ENCODE measurements at places on chromosomes 2 and 18.
A peak's percentile ranks its signal among the peaks of the same experiment; 100 is the strongest.

DNA sequence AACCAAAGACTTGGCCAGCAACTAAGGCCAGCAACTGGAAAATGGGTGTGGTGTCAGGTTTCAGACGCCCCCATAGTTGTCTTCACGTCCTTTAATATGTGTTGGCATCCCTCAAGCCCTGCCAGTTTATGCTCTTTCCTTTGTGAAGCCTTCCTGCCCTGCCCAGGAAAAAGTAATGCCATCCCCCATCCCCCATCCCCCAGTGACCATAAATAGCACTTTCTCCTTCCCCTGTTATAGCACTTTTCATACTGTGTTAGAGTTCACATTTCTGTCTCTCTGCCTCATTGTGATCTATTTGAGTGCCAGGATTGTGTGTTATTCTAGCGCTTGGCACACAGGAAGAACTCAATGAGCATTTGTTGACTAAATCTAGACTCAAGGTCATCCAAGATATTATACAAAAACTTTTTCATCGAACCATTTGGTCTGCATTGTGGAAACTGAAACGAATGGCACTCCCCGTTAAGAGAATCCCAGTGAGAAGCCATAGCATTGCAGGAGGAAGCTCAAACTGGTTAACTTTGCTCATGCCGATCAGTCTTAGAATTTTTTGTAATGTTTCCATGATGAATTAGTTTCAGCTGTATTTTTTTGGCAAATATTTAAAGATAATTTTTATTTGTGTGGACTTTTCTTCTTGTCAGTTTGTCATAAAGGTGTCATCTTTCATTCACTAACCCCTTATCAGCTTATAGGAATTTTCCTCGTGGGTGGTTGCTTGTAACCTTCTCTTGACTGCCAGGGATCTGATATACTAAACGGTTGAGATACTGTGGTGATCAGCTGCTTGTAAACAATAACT lies 15.7 kb downstream of the CRIM1 start:
- DNase-seq: peak; percentile 38

- peak; percentile 78 for DNase-seq
Measured at GRCh38 chr18:36441426-36442240, 144.1 kb downstream of the FHOD3 start.

- DNase-seq: no peak
Measured at GRCh38 chr2:66498289-66498975, 63.5 kb downstream of the MEIS1 start.

GRCh38 chr2:207221731-207222130 lies 56.0 kb upstream of the KLF7 start:
- no peak for DNase-seq

GRCh38 chr18:55351980-55352714 lies 235.8 kb downstream of the TCF4 start:
- DNase-seq: no peak

DNA sequence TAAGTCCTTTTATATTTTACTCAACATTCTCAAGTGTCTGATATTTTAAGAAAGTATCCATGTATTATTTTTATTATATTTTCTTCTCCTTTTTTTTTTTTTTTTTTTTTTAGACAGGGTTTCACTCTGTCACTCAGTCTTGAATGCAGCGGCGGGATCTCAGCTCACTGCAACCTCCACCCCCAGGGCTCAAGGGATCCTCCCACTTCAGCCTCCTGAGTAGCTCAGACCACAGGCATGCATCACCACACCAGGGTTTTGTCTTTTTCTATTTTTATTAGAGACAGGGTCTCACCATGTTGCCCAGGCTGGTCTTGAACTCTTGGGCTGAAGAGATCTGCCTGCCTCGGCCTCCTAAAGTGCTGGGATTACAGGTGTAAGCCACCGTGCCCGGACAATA lies 212.1 kb downstream of the TCF4 start:
- no peak for DNase-seq

- no peak for DNase-seq
Measured at GRCh38 chr18:48140731-48141130, 210.3 kb upstream of the SMAD2 start.

DNA sequence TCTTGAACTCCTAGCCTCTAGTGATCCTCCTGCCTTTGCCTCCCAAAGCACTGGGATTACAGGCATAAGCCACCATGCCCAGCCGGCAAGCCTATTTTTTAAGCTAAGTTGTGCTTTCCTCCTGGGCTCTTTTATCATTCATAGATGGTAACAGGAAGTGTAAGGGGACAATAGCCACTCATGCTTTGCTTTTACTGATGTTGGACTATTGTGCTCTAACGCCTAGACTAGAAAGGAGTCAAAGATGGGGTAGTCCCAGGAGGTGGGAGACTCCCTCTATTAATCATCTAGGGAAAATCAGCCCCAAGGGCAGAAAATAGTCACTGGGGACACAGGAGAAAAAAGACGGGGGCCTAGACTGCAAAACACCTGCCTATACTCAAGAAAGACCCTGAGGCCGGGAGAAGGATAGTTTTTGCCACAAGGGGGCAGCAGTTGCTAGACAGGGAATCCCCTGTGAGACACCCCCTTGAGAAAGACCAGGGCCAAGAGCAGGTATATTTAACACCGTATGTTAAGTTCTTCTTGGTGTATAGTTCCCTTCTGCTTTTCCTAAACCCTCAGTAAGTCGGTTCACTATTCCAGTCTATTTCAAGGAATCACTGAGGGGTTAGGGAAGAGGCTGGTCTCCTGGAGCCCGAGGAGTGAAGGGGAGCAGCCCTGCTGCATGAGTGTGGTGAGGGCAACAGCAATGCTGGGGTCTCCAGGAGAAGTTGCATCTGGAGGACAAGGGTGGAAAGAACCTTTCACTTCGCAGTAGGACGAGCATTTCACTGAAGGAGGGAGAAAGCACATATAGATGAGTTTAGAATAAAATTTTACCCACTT lies 2.1 kb upstream of the CXCR1 start:
- DNase-seq: no peak

DNA sequence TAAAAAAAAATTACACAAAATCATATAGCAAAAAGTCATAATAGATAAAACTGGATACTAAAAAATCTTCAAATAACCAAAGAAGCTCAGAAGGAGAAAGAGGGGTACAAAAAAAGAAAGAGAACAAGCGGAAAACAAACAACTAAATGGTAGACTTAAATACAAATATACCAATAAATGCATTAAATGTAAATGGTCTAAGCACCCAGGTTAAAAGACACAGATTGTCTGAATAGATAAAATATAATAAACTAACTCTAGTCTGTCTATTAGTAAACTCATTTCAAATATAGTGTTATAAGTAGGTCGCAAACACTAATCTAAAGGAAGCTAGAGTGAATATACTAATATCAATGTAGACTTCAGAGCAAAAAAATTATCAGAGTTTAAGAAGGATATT lies 357.4 kb downstream of the METTL4 start:
- DNase-seq: no peak

GRCh38 chr2:156541706-156542105 lies 105.5 kb downstream of the GPD2 start:
- no peak for DNase-seq

DNA sequence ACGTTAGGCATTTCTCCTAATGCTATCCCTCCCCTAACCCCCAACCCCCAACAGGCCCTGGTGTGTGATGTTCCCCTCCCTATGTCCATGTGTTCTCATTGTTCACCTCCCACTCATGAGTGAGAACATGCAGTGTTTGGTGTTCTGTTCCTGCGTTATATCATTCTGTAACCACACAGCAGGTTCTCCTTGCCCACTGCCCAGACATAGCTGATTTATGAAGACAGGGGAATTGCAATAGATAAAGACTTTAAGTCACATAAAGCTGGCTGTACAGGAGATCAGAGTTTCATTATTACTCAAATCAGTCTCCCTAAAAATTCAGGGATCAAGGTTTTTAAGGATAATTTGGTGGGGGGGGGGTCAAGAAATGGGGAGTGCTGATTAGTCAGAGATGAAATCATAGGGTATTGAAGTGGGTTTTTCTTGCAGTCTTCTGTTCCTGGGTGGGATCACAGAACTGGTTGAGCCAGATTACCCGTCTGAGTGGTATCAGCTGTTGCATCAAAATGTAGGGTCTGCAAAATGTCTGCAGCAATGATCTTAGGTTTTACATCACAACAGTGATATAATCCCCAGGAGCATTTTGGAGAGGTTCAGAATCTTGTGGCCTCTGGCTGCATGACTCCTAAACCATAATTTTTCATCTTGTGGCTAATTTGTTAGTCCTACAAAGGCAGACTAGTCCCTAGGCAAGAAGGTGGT lies 392.1 kb upstream of the KCNJ3 start:
- DNase-seq: no peak

GRCh38 chr2:143125717-143126116 lies 3.5 kb upstream of the ARHGAP15 start:
- DNase-seq: no peak

DNA sequence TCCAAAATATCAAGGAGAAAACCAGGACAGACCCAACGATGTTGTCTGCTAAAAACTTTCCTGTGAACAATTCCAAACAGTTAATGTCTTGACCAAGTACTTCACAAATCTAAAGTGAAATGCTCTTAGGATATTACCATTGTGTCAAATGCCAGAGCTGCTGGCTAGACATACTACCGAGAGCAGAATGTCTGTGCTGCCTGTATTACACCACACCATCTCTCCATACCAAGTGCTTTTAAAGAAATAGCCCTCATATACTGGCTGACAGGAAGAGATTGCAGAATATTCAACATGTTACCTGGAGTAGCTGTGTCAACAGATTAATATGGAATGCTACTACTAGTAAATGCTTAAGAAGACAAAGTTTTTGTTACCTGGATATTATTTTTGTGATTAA lies 18.6 kb downstream of the IAH1 start:
- no peak for DNase-seq

GRCh38 chr2:233289648-233290047 lies 18.0 kb upstream of the SAG start:
- no peak for DNase-seq

DNA sequence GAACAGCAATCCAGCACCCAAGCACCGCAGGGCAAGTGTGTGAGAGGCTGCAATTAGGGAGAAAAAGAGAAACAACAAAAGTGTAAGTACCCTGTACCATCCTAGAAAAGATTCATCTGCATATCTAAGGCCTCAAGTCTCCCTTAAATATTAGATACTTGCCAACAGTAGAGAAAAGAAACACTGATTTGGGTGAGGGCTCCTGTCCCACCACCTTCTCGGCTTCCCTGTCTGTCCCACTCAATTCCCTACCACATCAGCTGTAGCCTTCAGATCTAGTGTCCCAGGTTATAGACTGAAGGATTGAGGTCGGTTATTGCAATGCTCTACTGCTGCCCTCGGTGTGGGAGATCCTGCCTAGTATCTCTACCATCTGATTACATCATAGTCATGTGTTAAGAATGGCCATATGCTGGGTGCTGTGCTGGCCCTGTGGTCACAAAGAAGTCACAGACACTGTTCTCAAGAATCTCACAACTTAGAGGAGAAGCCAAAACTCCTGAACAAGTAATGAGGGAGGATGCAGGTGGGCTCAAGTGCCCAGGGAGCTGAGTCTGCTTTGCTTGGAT lies 2.5 kb downstream of the RAX start:
- DNase-seq: no peak

DNA sequence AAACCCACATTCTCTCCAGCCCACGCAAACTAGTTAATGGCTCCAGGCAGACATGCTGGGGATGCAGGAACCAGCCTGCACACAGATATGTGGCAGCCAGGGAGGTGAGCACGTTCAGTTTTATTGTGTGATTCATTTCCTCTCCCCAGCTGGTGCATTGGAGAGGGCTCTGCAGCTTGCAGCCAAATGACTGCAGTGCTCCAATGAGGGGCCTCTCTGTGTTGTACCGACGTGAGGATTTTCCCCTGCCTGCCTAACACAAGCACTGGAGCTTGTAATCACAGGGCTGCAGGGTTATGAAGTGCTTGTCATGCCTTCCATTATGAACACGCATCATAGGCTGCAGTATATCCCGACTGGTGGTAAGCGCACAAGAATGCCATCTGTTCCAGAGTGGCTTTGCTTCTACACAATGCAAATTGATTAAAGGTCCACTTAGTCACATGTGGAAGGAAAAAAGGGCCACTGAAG lies 92.3 kb upstream of the THUMPD2 start:
- DNase-seq: peak; percentile 91

DNA sequence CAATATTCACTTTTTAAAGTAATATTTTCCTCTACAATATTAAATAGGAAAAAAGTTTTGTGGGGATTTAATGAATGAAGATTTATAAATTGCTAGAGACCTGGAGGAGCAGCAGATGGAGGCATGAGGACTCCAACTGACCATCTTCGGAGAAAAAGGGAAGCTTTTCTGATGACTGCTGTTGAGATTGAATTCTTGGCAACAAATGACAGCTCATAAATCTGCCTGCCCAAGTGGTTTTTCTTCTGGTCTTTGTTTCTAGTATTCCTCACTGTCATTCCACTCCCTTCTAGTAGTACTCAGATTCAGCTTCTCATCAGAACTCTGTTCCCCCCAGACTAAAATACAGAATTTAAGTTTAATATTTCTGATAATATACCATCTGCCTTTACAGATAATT lies 157.0 kb downstream of the EML6 start:
- no peak for DNase-seq

- no peak for DNase-seq
Measured at GRCh38 chr18:58455314-58456188, 173.3 kb downstream of the ALPK2 start.

GRCh38 chr18:12843420-12844350 lies 40.4 kb downstream of the PTPN2 start:
- DNase-seq: no peak

- no peak for DNase-seq
Measured at GRCh38 chr2:212540341-212540740, 1.7 kb upstream of the ERBB4 start.

DNA sequence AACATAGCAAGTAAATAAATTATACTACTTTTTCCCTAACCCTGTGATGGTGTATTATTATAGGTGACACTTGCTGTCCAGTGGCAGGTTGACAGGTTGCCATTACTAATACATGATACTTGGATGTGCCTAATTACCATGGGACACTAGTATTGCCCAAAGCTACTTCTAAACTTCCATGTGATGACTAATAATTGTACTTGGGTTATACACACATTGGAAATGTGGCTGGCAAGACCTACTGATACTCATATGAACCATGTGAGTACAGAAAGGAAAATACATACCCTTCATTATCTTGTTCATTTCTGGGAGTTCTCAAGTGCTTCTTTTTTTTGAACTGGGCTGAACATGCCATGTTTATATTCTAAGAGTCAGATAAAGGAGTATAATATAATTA lies 156.4 kb downstream of the IKZF2 start:
- DNase-seq: no peak

GRCh38 chr2:125041846-125042245 lies 1016.8 kb downstream of the CNTNAP5 start:
- no peak for DNase-seq
